ENCODE measurements at places on chromosomes 4 and X.

- DNase-seq = no peak
These were observed 120.1 kb downstream of the GC start for GRCh38 chr4:71663780-71664179.

DNA sequence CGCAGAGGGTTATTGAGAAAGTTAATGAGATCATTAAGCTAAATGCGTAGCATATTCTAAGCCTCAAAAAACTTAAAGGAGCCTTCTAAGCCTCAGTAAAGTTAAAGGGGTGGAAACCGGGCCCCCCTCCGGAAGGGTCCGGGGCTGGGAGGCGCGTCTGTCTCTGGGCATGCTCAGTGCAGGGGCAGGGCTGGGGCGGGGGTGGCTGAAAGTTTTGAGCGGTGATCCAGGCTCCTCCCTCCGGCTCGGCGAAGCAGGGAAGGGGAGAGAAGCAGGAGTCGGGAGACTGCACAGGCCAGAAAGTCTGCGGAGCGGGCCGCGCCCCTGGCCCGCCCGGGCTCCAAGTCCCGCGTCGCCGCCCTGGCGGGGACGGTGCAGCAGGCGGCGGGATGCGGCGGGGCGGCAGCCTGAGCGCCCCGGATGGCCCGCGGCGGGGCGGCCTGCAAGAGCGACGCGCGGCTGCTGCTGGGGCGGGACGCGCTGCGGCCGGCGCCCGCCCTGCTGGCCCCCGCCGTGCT, at the start of gene EVC:
TSS of gene EVC (plus strand) at position 241 of the 518 bp plus-strand sequence. CDS start at position 421, 180 bp downstream.
- DNase-seq = no peak

DNA sequence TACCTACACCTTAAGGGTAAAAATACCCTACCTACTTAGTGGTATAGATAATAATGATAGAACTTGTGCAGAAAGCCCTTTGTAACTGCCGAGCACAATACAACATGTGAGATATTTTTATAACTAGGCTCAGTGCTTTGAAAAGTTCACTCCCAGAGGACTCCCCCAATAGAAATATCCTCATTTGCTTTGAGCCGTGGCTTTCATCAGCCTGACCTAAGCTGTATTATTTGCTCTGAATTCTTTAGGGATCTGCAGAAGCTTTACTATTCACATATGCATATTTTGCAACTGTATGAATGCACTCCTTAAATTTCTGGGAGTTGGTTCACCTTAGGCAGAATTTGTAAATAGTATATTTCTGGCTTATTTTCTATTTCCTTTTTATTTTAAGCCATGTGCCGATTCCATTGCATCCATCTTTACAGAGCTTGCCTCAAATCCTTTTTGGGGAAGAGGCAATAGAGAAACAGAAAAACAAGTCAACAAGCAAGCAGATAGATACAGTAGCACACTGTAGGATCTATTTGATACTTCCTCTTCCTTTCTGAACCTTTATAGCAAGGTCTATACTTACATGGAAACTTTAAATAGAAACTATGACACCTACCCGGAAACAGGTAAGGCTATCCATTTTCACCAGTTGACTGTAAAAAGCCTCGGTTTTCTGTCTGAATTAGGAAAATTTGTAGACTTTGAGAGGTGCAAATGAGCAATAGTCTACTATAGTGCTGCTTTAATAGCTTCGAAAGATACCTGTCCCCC, 242.5 kb upstream of the VCX3A start:
- DNase-seq = no peak

DNA sequence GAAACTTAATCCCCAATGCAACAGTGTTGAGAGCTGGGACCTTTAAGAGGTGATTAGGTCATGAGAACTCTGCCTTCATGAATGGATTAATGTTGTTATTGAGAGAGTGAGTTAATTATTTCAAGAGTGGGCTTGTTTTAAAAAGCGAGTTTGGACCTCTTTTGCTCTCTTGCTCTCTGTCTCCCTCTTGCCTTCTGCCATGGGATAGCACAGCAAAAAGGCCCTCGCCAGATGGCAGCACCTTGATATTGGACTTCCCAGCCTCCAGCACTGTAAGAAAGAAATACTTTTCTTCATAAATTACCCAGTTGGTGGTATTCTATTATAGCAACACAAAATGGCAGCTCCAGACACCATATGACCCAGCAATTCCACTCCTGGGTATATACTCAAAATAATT, 7.0 kb upstream of the ATP6AP2 start:
- no peak for DNase-seq

DNA sequence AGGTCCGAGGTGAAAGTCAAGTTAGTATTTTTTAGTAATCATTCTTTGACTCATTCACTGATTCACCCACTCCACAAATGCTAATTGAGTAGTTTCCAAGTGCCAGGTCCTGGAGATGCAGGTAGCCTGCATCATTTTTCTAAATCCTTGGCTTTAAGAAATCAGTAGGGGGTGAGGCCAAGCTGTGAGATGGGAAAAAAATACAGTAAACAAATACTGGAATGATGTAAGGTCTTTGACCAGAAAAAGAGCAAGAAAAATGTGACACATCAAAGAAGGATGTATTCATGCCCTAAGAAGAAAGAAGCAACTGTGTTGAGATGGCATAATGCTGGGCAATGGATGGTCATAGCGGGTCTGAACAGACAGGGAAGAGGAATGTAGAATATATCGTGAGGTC, 1386.6 kb downstream of the PCDH7 start:
- no peak for DNase-seq

DNA sequence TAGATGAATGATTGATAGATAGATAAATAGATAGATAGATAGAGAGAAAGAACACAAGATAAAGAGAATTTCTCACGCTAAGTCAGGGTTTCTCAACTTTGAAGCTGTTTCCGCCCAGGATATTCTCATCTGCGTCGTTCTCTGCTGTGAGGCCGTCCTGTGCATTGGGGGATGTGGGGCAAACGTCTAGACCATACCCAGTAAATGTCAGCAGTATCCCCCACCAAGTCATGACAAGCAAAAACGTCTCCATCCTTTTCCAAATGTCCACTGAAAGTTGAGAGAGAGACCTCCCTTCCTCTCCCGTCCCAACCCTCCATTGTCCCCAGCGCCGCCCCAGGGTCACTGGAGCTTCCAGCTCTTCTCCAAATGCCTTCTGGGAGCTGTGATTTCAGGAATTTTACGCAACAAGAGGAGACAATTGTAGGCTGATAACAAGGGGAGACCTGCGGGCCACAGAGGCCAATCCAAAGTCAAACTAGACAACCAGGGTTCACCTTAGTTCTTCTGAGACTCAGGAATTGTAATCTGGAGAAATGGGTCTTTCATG, 8.9 kb upstream of the CRLF2 start:
- no peak for DNase-seq

- DNase-seq = no peak
These were observed 39.0 kb downstream of the FBXO8 start for GRCh38 chr4:174244441-174244840.

DNA sequence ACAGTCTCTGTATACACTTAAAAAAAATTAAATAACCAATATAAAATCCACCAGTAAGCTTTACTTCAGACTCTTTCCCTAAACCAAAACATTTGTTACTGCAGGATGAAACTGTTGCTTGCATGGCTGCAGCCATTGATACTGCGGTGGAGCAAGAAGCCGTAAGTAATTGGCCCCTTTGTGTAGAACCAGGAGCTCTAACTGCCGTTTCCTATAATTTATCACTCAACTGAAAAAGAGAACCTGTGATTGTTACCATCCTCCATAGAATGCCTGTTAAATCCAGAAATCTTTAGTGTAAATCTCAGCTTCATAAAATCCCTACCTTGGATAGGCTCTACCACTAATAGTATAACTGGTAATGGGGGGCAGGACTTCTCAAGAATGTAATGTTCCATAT, 62.6 kb downstream of the KIF4A start:
- no peak for DNase-seq

GRCh38 chrX:28549838-28550237, 37.4 kb upstream of the IL1RAPL1 start:
- no peak for DNase-seq

DNA sequence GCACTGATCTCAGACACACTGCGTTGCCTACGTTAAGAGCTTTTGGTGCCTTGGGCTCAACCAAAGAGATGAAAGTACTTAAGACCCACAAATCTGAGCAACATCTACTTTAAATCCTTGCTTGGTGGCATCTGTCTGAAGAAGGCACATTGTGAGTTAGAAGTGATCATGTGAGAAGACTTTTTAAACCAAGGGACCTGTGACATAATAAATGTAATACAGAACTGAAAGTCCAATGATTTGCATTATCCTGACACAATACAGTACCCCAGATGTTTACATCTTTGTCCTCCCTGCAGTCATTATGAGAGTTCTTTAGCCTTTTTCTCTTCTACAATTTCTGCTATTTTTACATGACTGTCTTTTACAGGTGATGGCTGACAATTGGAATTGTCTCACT, 96.7 kb upstream of the FTHL17 start:
- no peak for DNase-seq

DNA sequence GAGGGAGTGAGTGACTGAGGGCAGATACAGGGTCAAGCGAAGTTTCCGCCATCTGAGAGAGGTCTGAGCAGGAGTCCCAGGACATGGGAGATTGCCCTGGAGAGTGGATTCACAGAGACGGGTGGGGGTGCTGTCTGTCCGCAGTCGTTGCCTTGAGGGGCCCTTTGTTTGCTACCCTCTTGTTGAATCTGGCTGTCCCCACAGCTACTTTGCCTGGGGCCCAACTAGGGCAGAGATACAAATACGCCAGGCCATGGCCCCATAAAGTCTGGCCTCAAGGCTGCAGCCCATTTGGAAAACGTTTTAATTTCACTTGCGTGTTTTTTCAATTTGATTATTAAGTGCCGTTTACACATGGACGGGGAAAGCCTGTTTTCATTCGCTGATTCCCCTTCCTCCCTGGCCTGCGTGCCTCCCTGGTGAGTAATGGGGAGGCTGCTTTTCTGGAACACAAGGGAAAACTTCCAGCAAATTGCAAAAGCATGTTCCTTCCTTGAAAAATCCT, 134.4 kb downstream of the SMIM20 start:
- DNase-seq = no peak

DNA sequence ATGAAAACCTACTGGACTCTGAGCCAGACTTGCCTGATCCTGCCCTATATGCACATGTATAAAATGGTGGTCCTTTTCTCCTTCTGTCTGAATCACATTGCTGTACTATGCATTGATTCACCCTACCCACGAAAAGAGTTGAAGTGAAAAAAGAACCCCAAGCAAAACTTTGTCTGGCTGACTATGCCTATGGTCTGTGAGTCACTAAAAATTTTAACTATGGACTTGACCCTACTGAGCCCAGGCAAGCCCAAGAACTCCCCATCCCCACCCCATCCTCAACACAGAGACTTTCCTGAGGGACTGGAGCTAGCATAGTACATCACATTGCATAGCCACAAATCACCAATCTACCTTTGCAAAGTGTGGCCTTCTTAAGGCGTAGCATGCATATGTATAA, 116.6 kb upstream of the TENM3 start:
- DNase-seq = no peak

DNA sequence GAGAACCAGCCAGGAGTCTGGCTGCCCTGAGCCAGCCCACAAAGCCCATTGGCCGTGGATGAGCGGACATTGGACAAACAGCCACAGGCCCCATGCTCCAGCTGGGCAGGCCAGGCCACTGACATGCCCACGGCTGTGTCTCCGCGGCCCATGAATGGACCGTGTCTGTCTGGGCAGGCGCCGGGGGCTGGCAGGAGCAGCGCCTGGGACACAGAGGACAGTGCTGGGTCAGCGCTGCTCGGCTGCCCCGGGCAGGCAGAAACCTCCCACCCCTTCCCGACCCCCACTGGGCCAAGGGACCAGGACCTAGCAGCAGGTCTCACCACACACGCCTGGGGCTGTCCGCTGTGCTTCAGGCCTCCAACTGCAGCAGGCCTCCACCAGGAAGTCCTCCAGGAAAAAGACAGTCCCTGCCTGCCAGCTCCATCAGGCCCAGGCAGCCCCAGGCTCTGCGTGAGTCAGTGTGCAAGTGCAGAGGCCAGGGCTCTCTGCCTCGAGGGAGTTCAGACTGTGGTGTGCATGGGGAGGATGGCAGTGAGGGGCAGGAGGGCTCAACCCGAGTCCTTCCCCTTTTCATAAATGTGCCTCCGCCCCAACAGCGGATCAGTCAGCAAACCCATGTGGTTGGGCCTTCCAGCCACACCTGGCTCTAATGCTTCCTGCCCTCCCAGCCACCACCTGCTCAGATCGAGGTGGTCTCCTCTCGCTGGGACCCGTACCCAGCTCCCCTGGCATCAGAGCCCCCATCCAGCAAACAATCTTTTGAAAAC, 17.2 kb upstream of the FGFR3 start:
- DNase-seq = no peak

- no peak for DNase-seq
These were observed 130.1 kb downstream of the CEP135 start for GRCh38 chr4:56078866-56079265.

GRCh38 chr4:185849664-185850550, 37.9 kb upstream of the SORBS2 start:
- DNase-seq = no peak

DNA sequence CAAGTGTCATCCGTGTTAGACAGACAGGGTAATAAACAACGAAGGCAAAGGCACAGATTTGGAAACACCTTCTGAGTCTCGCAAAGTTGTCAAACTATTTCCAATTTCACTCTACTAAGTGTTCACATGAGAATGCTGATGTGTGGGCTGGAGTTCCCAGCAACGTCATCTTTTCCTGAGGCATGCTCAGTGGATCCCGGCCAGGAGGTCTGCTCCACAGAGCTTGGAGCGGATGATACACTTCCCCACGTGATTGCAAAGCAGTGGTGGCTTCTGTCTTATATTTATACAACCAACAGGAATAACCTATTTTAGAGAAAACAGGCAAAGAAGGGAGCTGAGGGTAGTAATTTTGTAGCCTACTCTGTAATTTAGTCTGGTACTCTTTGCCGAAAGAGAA, 40.1 kb upstream of the PDK3 start:
- no peak for DNase-seq

GRCh38 chrX:69616457-69617203, 717 bp downstream of the EDA start:
- DNase-seq = no peak

GRCh38 chr4:178137732-178138471, 695.7 kb upstream of the AGA start:
- DNase-seq = no peak

DNA sequence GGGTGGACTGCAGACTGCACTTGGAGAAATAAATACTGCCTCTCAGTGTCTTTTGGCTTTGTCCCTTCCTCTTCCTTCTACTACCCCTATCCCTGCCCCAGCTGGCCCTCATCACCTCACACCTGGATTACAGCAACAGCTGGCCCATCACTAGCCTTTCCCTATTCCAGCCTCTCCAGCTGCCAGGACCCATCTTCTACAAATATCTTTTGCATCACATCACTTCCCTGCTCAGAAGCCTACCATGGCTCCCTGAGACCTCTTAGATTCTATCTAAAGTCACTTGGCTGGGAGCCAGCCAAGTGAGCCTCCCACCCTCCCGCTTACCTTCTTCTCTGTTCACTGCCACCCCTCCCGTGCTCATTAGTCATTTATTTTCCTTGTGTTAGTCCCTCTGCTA, 66.8 kb downstream of the TSC22D3 start:
- no peak for DNase-seq

DNA sequence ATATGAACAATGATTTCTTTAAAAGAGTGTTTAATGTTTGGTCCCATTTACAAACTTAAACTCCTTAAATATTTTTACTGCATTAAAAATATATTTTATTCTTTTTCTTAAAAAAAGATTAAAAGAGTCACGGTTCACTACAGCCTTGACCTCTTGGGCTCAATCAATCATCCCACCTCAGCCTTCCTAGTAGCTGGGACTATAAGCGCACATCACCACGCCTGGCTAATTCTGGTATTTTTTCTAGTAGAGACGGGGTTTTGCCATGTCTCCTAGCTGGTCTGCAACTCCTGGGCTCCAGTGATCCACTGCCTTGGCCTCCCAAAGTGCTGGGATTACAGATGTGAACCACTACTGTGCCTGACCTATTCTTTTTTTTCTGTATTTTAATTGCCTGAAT, 104.7 kb upstream of the TLR2 start:
- no peak for DNase-seq

GRCh38 chrX:13700380-13700779, 11.5 kb downstream of the RAB9A start:
- DNase-seq = no peak
